Hematopoietic multipotent progenitor cell treated with erythropoietin and hydrocortisone succinate and interleukin-3 and kit ligand, for 17 days (in vitro differentiated cells): ENCODE measurements at places on chromosomes 7 and 10.

DNA sequence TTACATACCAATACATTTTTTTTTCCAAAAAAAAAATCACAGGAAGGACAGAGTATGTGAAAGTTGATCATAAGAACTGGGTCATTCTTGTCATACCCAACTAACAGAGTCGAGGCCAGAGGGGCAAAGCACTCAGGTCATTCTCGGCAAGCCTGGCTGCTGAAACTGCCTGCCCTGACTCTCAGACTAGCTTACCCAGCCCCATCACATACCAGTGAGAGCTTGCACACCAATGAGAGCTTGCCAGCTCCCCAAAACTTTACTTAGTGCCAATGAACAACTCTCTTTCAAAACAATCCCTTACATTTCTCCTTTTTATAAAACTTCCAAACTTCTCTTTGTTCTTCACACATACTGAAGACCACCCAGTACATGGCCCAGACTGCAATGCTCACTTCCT, 48.9 kb downstream of the VOPP1 start:
- DNase-seq = no peak

- DNase-seq = no peak
Observed at GRCh38 chr7:117323851-117324711, 1.2 kb upstream of the WNT2 start.

DNA sequence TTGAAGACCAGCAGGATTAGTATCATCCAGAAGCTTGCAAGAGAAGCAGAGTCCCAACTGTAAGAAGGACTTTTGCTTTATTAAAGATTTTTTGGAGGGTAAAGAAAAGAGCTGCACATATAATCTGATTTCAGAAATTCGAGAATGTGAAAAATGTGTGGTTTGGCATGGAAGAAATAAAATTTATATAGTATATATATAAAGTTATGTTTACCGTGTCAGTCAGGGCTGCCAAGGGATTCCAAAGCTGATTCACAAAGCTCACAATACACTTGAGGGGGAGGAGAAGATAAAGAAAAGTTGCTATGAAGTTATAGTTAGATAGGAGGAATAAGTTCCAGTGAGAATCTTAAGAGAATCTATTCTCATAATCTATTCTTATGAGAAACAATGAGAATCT, 231.8 kb upstream of the CACNA2D1 start:
- DNase-seq = no peak

DNA sequence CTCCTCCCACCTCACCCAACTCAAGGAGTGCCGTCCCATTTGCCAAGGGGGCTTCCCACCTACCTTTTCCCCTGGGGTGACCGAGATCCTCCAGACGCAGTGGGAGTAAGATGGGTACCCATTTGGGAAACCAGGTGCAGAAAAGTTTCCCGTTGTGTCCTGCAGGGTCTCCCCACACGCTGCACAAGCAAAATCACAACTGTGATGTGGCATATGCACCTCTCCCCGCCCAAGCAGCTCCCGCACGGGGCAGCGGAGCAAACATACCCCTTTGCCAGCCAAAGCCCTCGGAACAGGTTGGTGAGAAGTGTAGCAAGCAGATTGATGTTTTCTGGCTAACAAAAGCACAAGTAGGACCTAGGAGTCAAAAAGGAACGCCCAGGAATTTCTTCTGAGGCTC, 51.5 kb upstream of the OPALIN start:
- DNase-seq = no peak

GRCh38 chr10:44307691-44308090, 77.2 kb downstream of the CXCL12 start:
- no peak for DNase-seq

DNA sequence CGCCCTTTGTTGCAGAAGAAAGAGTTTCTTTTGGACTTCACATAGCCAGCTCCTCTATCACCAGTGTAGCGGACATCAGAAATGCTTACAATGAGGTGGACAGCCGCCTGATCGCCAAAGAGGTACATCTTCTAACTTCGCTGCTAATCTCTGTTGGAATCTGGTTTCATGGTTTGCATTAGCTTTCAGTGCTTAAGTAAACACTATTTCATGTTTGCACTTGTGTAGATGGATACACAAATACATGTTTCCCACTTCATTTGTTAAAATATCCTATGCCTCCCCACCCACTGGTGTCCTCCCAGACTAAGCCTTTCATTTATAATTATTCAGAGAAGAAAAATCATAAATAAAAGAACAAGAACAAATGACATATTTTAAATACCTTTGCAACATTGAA, 103.9 kb downstream of the WDFY4 start:
- no peak for DNase-seq

DNA sequence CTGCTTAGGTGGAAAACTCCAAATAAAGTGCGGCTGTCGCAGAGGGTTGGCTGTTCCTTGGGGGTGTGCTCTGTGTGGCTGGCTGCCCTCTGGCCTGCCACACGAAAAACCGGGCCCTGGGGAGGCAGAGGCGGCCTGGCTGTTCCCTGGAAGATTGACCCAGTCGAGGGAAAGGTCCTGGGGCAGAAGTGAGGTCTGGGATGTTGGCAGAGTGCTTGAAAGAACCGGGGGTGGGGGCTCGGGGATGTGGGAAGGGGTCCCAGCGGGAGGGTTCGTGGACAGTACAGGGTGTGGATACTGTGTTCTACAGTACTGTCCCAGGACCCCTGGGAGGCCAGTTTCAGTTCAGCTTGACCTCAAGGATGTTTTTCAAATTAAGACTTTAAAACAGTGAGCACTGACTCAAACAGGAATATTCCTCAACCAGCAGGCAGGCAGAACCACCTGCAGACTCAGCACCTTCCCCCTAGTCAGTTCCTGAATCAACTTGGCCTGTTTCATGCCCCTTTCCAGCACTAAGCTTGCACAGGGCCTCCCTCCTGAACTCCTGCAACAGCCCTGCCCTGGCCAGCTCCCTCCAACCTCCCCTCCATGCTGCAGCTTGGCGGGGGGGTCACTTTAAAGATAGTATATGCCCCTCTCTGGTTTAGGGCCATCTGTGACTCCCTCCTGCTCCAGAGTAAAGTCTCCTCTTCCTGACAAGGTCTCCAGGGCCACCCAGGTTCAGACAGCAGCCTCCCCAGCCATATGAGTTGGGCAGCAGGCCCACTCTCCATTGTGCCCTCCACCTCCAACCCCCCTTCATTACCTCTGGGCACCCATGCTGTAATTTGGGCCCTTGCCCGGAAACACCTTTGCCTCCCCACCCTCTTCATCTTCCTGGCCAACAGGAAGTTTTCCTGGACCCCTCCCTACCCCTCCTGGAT, 3.2 kb upstream of the ATP6V1F start:
- DNase-seq = no peak

GRCh38 chr10:1043532-1043995, 5.4 kb downstream of the IDI1 start:
- no peak for DNase-seq
